ENCODE measurements at places on chromosomes 6 and 20.

- no peak for DNase-seq
Observed at GRCh38 chr6:139486476-139486799, 112.0 kb upstream of the CITED2 start.

- DNase-seq = no peak
Observed at GRCh38 chr20:50580842-50581544, 70.8 kb downstream of the PTPN1 start.

DNA sequence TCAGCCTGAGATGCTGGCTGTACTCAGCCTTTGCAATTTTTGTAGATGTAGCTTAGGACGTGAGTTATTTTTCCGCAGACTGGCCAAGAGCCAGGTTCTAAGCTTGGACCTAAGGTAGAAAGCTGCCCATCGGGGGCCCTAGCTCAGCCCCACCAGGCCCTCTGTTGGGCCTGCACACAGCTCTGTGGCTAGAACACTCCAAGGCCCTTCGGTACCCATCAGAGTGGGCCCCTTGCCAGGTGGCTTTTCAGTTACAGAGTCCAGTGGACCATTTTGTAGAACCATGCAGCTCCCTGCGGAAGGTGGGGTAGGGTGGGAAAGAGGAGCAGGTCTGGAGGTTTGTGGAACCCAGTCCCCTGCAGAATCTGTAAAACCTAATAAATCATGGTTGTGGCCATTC lies 22.6 kb downstream of the UCKL1 start:
- no peak for DNase-seq

DNA sequence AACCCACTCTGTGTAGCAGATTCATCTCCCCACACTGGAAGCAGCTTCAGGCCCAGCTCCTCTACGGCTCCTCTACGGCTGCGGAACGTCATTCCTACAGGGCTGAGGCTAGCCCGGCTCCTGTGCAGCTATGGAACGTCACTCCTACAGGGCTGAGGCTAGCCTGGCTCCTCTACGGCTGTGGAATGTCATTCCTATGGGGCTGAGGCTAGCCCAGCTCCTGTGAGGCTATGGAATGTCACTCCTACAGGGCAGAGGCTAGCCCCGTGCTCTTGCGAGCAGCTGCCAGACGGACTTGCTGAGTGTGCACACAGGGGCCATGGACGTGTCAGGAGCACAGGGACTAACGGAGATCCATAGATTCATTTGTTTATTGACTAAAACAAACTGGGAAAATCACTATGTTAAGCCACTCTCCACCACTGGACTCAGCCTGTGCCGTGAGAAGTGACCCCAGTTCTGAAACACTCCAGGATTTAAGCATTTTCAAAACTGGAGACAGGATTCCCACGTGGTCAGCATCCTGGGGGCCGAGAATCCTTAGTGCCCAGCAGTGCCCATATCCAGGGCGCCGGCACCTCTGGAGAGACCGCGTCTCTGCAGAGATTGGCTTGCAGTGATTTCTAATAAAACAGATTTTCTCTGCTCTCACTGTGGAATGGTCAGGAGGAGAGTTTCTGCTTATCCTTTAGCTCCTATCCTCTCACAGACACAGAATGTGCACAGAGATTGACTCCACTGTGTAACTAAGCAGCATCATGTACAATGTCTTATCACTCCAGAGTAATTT lies 5.0 kb downstream of the KCNQ2 start:
- no peak for DNase-seq

DNA sequence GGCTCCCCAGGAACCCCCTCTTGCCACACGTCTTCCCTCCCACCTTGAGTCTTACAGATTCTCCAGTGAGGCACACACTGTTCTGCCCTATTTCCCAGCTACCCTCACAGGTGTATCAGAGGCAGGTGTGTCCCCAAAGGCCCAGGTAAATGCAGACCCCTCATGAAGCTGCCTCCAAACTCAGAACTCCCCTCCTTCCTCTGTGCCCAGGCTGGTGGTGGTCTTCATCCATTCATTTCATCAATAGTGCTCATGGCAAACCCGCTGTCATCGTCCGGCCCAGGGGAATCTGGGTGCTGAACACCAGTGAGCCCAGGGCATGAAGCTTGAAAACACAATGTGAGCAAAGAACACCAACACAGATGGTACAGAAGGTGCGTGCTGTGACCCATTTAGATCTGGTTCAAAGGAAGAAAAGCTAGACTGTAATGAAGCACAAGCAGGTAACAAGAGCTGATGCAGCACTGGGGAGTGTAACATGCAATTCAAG lies 213.1 kb downstream of the SYNDIG1 start:
- DNase-seq = no peak

DNA sequence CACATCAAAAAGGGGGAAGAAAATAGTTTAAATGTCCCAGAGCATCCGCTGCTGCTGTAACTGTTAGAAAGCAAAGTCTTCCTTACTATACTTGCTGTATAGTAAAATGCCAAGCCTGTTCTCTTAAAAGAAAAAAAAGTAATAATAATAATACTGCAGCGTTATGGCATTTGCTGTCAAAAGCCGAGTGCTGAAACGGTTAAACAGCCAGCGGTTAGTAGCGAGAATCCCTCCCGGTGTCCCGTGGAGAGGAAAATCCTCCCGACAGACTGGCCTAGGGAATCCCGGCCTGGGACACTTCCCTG lies 19.5 kb upstream of the NFATC2 start:
- DNase-seq = no peak

DNA sequence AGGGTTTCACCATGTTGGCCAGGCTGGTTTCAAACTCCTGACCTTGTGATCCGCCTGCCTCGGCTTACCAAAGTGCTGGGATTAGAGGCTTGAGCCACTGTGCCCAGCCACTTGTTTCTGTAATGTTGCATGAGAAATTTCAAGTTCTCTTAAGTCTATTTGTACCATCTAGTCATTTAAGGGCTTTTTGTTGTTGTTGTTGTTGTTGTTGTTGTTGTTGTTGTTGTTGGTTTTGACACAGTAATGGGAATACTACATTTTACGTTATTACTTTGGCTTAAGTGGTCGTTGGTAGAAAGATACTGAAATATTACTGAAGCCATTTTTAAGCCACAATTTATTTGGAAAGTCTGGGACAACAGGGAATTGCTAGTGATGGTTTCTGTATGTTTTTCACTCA lies 52.0 kb downstream of the CSE1L start:
- no peak for DNase-seq

- DNase-seq = no peak
Observed at GRCh38 chr6:29925727-29926412, 16.5 kb upstream of the HLA-A start.

GRCh38 chr6:165858586-165858985 lies 195.5 kb upstream of the PDE10A start:
- DNase-seq = no peak

DNA sequence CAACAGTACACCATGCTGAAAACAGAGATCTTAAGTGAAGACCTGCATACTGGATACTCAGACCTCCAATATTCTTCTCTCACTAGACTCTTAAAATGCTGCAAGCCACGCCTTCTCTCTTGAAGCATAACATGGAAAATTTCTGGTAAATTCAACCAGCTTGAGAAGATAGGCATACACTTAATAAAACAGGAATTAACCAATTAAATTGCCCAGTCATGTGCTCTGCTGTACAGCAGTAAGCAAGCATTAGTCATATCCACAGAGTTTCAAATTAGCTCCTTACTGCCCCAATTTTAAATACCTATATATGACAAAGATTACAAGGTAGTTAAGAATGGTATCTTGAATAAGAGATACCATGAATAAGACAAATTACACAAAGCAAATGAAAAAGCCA lies 53.8 kb downstream of the C6orf58 start:
- no peak for DNase-seq

- DNase-seq = no peak
Observed at GRCh38 chr6:17392978-17393891, at the start of gene CAP2. TSS of gene CAP2 (plus strand) at chr6:17393595. CDS start at chr6:17421556, 27,961 bp downstream.

GRCh38 chr6:57329933-57330332 lies 12.5 kb downstream of the PRIM2 start:
- no peak for DNase-seq

DNA sequence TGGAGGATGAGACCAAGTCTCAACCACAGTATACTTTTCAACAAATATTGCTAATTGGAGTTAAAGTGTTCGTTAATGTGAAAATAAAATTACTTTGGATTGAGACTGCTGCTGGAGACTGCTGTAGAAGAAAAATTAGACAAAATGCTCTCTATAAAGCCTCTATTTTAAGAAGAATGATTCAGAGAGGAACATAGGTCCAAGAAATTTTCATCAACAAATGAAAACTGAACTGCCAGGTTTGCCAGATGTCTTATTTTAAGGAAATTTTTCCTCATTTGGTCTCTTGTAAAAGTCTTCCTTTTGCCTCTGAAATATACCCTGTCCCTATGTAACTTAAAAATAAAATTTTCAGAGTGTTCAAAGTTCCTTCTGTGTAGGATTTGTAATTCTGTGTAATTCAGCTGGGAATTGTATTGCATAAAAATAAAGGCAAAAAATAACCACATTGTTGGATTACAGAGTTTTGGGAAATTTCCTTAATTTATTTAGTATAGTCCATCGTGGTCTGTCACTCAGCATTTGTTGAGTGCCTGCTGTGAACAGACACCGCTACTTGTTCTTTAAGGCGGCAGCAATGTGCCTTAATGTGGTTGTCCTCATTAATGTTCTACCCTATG lies 27.4 kb downstream of the ANKS1A start:
- DNase-seq = no peak

DNA sequence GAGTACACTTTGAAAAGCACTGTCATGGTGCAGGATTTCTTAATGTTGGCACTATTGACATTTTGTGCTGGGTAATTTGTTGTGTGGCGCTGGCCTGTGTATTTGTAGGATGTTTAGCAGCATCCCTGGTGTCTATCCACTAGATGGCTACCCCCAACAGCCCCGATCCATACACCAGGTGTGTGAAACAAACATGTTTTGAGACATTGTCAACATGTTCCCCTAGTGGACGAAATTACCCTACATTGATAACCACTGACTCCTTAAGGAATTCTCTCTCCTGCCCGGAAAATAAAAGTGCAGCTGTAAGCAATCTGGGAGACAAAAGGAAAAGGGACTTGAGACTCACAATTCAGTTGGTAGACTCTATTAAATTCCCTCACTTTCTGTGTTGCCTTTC lies 52.6 kb upstream of the TMEM200A start:
- DNase-seq = no peak

- no peak for DNase-seq
Observed at GRCh38 chr6:106886081-106886843, 88.3 kb downstream of the CD24 start.

GRCh38 chr6:104718672-104719071 lies 141.0 kb downstream of the HACE1 start:
- DNase-seq = no peak

DNA sequence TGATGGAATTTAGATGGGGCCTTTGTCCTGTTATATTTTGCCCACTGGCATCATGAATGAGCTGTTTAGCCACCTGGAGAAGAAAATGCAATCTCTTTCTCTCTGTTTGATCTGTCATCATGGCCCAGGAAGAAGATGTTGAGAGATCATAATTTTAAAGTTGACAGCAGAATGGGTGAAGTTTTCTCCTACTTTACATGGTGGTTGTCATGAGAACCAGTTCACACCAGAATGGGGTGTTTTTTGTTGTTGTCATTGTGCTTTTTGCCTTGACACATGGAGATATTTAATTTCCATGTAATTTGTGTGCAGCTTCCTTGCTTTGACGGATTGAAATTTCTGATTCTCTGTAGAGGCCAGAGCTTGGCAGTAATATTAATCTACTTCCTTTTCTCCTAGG lies 122.5 kb downstream of the FARS2 start:
- DNase-seq = no peak

GRCh38 chr6:169984181-169985120 lies 233.0 kb downstream of the ERMARD start:
- DNase-seq = no peak

DNA sequence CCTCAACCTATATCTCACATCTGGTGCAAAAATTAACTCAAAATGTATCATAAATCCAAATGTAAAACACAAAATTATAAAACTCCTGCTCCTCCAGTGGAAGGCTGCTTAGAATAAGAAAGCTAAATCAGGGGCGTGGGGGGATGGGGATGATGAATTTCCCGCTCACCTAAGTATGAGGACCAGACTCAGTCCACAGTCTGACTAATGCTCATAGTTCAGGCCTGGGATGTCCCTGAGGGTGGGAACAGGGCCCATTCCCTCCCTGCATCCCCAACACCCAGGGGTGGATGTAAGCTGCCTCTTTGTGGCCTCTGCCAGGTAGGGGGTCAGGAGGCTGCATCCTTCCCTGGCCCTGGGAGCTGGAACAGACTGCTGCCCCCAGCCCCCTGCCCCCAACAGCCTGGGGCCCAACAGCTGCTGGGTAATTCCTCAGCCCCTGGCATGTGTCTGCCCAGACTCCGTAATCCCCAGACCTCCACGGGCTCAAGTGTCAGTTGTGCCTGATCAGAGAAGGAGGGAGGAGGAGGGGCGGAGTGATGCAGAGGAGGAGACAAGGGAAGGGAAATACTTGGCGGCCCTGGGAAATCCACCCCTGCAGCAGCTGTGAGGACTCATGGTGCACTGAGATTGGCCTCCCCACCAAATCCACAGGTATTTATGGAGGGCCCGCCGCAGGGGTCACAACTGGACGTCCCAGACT lies 224.5 kb downstream of the PREX1 start:
- no peak for DNase-seq
